ENCODE measurements at places on chromosomes 11 and 22. TPM values are rescaled to one million over a fixed set of nuclear protein-coding genes. Genes with fewer than 3 reads are reported as not detected.

DNA sequence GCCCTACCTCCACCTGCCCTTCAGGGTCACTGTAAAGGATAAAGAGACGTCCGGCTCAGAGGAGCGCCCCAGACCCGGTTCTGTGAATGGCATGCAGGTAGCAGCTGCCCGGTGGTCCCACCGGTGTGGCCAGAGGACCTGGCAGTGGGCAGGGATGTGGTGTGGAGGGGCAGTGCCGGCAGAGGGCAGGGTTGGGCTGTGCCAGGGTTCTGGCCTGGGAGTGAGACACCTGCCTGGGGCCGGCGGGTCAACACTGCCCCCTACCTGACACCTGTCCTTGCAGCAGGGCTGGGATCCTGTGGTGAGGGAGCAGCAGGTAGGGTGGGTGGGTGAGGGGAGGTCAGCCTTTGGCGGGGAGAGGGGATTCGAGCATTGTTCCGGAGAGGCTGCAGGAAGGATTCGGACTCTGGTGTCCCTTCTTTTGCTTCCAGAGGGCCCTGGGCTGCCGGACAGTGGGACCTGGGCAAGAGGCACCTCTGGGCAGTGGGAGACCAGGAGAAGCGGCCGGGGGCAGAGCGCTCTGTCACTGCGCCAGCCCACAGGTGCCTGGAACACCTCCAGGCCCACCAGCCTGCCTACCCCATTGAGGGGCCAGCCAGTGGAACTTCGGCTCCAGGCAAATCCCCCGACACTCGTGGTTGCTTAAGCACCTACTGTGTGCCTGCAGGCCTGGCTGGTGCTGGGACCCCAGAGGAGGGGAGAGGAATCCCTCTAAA lies 1.6 kb upstream of the PHLDA2 start:
- H3K4me1 ChIP-seq = no peaks in the 10 kb centered on the region
- H3K27me3 ChIP-seq = peaks cover 44% of the 10 kb centered on the region
- DNase-seq = peak; percentile 89
- H3K4me3 ChIP-seq = peak overlapping the region; percentile 38

GRCh38 chr11:8329336-8329735 lies 65.7 kb upstream of the LMO1 start:
- no peaks in the 10 kb centered on the region for H3K36me3 ChIP-seq
- H3K4me3 ChIP-seq = no peak overlapping the region
- H3K27me3 ChIP-seq = no peaks in the 10 kb centered on the region
- no peaks in the 10 kb centered on the region for H3K4me1 ChIP-seq
- no peak for DNase-seq

DNA sequence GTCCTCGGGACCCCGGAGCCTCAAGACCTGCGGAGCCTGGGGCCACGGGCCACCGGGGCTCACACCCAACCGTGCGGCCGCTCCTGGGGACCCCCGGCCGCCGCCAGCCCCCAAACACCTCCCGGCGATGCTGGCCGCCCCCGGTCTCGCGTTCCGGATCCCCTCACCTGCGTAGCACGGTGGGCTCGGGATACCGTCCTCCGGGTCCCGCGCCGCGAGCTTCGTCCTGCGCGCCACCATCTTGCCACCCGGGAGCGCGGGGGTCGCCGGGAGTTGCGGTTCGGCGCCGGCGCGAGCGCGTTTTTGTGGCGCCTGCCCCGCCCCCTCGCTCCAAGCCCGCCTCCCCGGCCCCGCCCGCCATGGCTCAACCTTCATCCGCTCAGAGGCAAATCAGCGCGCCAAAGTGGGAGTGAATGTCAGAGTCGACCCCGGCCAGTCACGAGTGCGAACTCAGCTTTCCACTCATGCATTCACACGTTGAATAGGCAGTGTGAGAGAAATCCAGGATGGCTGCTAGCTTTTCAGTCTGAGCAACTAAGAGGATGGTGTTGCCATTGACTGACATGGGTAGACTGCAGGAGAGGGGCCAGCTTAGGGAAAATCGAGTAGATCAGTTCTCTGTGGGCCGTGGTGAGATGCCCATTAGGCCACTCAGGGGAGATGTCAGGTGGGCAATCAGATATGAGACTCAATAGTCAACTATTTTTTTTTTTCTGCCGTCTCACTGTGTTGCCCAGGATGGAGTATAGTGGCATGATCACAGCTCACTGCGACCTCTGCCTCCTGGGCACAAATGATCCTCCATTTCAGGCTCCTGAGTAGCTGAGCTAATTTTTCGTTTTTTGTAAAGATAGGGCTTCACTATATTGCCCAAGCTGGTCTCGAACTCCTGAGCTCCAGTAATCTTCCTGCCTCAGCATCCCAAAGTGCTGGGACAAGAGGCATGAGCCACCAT lies 28.3 kb downstream of the SERHL2 start:
- H3K27me3 ChIP-seq = no peaks in the 10 kb centered on the region
- peak; percentile 71 for DNase-seq
- peak overlapping the region; percentile 55 for H3K4me3 ChIP-seq
- H3K27ac ChIP-seq = no peak overlapping the region
- H3K36me3 ChIP-seq = peaks cover 67% of the 10 kb centered on the region
- peaks cover 3% of the 10 kb centered on the region for H3K4me1 ChIP-seq

DNA sequence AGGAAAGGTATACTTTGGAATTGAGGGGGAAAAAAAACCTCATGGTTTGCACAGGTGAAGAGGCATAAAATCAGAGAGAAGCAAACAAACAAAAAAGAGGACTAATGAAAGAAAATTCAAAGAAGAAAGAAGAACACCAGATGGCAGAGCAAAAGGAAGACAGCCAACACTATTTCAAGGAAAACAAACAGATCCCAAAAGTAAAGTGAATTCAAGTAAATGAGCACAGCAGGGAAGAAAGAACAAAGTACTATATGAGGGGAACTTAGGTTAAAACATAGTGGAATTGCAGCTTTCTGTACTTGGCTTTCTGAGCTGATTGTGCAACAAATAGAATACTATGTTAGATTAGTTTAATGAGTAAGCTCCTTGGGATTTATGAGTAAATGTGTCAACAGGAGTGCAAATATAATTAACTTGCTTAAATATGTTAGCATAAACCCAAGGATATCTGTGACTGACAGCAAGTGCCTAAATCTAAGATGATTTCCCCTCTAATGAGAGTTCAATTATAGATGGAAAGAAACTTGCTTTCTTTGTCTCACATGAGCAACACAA lies 404.6 kb upstream of the CNTN5 start:
- no peak for DNase-seq
- no peaks in the 10 kb centered on the region for H3K36me3 ChIP-seq
- H3K4me1 ChIP-seq = no peaks in the 10 kb centered on the region
- no peaks in the 10 kb centered on the region for H3K27me3 ChIP-seq
- H3K27ac ChIP-seq = no peak overlapping the region
- H3K4me3 ChIP-seq = no peak overlapping the region

DNA sequence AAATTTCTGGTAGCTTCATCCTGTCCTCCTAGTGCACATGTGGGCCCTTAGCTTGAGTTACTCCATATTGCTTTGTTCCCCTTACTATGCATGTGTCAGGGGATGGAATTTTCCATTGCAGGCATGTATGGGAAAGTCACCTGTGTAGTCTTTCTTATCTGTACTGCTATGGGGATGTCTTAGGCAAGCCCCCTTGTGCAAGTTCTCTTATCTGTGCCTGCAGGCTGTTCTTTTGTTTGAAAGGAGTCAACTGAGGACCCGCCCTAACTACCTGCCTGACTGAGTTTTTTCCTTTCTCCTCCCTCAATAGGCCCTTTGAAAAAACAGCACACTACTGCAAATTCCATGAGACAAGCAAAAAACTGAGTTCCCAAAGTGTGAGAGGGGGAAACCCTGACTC lies 8.7 kb downstream of the OR8K5 start:
- no peak for DNase-seq
- H3K27ac ChIP-seq = no peak overlapping the region
- no peaks in the 10 kb centered on the region for H3K27me3 ChIP-seq
- no peaks in the 10 kb centered on the region for H3K36me3 ChIP-seq

DNA sequence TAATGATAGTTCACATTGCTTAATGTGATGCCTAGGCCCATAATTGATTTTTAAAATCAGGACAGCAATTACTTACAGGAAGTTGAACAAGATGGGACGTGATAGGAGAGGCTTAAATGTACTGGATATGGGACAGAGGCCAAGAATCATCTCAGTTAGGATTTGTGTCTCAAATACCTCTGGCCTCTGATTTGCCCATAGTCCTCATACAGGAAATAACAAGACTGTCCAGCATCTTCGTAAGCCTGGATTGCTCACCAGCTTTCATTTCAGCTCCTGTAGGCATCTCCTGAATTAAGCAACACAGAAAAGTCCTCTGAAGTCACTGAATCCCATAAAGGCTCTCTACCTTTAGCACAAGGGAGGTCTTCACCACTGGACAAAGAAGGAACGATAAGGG lies at the start of gene MRGPRX3:
TSS of gene MRGPRX3 (plus strand) at position 231 of the 400 bp plus-strand sequence. CDS start 4,632 bp downstream, outside the sequence.
- H3K4me1 ChIP-seq = no peaks in the 10 kb centered on the region
- no peak within 1 kb of the TSS for H3K4me3 ChIP-seq
- DNase-seq = no peak
- no peaks in the 10 kb centered on the region for H3K36me3 ChIP-seq
- H3K27ac ChIP-seq = no peak within 1 kb of the TSS
- H3K27me3 ChIP-seq = no peaks in the 10 kb centered on the region

GRCh38 chr11:23653071-23653675 lies 792.9 kb upstream of the CCDC179 start:
- H3K27me3 ChIP-seq = no peaks in the 10 kb centered on the region
- H3K4me1 ChIP-seq = no peaks in the 10 kb centered on the region
- DNase-seq = no peak

GRCh38 chr22:39999144-39999757 lies 4.5 kb downstream of the FAM83F start:
- no peaks in the 10 kb centered on the region for H3K36me3 ChIP-seq
- DNase-seq = peak; percentile 85
- H3K4me3 ChIP-seq = no peak overlapping the region
- H3K4me1 ChIP-seq = peaks cover 17% of the 10 kb centered on the region

GRCh38 chr11:2517016-2517385 lies 72.2 kb downstream of the KCNQ1 start:
- peaks cover 2% of the 10 kb centered on the region for H3K4me1 ChIP-seq
- H3K36me3 ChIP-seq = no peaks in the 10 kb centered on the region
- no peak overlapping the region for H3K27ac ChIP-seq

DNA sequence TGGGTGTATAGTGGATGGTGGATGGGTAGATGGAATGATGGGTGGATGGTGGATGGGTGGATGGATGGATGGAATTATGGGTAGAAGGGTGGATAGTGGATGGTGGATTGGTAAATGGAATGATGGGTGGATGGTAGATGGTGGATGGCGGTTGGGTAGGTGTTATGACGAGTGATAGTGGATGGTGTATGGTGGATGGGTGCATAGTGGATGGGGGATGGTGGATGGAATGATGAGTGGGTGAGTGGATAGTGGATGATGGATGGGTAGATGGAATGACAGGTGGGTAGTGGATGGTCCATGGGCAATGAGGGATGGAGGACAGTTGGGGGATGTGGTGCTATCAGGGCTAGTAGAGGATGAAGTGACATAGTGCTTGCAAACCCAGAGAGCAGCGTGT lies 182.4 kb downstream of the BRD1 start:
- H3K4me1 ChIP-seq = no peaks in the 10 kb centered on the region
- H3K4me3 ChIP-seq = no peak overlapping the region
- H3K27ac ChIP-seq = no peak overlapping the region
- DNase-seq = no peak
- no peaks in the 10 kb centered on the region for H3K36me3 ChIP-seq

GRCh38 chr22:38220653-38221386 lies 19.0 kb downstream of the MAFF start:
- H3K27ac ChIP-seq = no peak overlapping the region
- H3K27me3 ChIP-seq = no peaks in the 10 kb centered on the region
- no peak for DNase-seq

The OR5A1 gene
- not detected for polyA plus RNA-seq

The OR10A3 gene
- 0.01 TPM for polyA plus RNA-seq

The HOATZ gene
- not detected for polyA plus RNA-seq

The VPREB1 gene
- 0.13 TPM for polyA plus RNA-seq
